ENCODE measurements at places on chromosomes 3 and 15.

DNA sequence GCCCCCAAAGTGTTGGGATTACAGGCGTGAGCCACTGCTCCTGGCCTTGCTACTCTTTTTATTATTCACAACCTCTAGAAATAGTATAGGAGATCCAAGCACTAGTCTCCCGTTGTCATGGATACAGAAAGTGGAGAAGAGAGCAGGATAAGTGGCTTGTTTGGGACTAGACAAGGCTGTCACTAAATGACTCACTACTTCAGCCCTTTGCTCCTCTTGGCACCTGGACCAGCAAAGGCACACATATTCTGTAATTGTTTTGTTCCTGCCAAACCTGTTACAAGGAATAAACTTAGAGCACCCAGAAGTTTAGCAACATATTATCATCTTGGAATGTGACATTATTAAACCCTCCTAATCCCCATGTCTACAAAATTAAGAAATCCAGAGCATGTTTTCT, 427.2 kb upstream of the THBS1 start:
- no peak for DNase-seq

GRCh38 chr3:32969656-32970055, 18.2 kb downstream of the CCR4 start:
- DNase-seq = no peak

DNA sequence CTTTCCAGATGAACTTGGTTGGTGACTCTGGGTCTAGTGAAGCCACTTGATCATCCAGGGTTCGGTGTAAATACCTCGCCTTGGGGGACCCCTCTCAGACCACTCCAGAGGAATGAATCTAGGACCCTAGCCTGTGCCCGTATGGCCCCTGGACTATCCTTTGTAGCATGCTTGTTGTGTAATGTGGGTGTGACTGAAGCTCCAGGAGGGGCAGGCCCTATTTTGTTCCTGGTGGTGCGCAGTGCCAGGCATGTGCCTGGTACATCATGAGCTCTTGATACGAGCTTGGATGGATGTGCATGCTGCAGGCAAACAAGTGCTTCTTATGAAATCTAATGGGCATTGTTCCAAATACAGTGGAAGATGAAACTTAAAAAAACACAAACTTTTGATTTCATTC, 82.8 kb downstream of the EBLN2 start:
- DNase-seq = no peak

DNA sequence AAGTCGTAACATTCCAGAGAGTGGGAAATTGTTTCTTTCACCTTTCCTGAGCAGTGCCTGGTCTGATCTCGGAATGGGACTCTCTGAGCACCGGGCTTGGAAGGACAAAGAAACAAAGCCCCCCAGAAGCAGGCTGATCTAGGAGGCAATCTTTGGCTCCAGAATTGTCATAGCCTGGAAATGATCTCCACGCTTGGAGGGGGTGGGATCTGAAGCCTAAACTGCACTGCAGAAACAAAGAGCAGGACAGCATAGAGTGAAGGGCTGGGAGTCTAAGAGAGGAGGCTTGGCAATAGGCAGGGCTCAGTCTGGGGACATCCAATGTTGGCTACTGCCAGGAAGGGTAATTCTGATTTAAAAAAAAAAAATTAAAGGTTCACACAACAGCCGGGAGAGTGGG, 1.9 kb downstream of the CRABP1 start:
- DNase-seq = no peak

DNA sequence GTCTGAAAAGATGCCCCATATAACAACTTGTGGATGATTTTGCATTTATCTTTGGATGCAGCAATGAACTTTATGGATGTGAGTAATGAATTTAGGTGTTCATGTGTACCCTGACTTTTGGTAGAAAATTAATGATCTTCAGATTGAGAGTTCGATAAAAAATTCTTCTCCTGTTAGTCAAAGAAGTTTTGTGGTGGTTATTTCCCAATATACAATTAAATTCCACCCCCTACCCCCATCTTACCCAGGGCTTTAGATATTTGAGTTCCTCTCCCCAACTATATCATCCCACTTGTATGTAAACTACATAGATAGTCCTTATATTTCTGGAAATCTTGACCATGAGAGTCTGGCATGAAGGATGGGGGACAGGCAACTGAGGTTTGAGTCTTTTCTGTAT, 126.1 kb upstream of the ALDH1A3 start:
- DNase-seq = no peak

DNA sequence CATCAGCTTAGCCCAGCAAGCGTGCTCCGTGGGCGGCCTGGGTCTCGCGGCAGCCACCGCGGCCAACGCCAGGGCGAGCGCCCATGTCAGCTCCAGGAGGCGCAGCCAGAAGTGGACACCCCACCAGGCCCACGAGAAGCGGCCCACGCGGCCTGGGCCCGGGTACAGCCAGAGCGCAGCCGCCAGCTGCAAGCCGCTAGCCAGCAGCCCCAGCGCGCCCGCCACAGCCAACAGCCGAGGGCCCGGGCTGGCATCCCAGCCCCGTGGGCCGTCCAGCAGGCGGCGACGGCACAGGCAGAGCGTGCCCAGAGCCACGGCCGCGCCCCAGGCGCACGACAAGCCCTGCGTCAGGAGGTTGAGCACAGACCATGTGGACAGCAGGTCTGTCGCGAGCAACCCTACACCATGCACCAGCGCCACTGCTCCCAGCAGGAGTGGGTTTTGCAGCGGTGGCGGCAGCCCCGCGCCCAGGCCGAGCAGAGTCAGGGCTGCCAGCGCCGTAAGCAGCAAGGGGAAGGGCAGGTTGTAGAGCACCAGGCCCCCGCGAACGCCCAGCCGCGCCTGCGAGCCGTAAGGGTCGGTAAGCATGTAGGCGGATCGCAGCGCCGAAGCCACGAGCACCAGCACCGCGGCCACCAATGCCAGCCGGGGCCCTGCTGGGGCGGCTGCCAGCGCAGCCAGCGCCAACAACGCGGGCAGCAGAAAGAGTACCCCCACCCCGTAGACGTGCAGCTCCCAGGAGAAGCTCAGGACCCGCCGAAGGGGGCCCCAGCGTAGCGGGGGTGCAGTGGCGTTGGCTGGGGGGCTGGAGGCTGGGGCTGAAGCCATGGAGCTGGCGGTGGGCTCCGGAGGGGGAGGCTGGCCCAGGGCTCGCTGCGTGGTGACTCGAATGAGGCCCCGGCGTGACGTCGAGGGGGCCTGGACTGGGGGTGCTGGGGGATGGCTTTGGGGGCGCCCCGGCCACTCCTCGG, 4.9 kb downstream of the PRRT3 start:
- peak; percentile 91 for DNase-seq

DNA sequence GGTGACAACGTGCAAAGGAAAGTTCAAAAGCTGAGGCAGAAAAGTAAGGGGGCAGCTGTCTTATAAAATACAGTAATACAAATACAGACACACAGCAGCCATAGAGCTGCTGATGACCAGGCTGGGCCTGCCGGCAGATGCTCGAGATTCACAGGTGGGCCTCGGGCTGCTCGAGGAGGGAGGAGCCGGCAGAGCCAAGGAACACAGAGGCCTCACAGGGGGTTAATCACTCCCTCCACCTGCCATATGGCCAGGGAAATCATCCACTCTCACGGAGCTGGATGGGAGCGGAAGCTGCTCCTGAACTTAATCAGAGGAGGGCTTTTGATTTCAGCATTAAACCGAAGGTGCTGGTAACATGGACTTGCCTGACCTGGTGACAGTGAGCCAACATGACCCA, 29.6 kb upstream of the MGLL start:
- DNase-seq = no peak

DNA sequence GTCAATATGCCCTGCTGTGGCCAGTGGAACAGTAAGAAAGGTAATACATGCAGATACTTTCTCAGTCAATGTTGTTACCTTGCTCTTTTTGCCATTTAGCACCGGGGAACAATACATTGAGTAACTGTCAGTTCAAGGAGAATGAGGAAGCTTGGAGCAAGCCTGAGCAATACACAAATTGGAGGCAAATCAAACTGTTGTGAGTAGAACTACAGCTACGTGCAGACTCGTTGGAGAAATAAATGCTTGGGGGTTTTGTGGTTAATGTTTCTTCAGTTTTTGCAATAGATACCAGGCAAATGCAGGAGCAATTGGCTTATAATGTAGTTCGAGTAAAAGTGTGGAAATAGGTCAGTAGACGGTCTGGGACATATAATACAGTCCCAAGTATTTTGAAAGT, 587.3 kb upstream of the ROBO1 start:
- no peak for DNase-seq

- DNase-seq = no peak
These were observed 84.4 kb downstream of the THSD4 start for GRCh38 chr15:71199384-71200351.

DNA sequence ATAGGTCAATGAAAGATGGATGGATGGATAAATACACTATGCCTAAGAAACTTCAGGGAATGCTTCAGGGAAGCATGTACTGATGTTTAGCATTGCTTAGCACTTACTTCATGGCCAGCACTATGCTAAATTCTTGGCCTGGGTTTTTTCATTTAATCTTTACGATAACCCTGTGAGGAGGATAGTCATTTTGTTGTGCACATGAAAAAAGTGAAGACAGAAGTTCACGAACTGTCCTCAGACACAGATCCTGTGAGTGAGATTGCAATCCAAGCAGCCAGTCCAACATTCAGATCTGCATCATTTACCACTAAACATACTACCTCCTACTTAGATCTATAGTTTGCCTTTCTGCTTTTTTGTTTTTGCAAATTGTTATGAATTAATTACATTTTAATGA, 510.8 kb upstream of the AGTR1 start:
- no peak for DNase-seq

- no peak for DNase-seq
These were observed 31.1 kb downstream of the SLC28A1 start for GRCh38 chr15:84915606-84915958.

- DNase-seq = no peak
These were observed 14.7 kb downstream of the SHOX2 start for GRCh38 chr3:158091531-158091930.

Data from aorta (tissue), 5 donors.